ENCODE measurements at places on chromosomes 7 and 10.

DNA sequence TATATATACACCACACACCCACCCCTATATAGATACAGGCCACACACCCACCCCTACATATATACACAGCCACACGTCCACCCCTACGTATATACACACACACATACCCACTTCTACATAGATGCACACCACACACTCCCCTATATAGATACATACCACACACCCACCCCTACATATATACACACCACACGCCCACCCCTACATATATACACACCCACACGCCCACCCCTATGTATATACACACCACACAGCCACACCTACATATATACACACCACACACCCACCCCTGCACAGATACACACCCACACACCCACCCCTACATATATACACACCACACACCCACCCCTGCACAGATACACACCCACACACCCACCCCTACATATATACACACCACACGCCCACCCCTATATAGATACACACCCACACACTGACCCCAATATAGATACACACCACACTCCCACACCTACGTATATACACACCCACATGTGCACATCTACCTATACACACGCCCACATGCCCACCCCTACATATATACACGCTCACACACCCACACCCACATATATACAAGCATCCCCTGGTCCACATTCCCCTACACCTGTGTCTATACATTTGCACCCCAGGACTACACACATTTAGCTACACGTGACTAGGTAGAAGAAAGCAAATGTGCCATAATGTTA, 52.1 kb upstream of the UBE3C start:
- DNase-seq, result no peak

GRCh38 chr10:118521415-118522117, 73.9 kb downstream of the PRLHR start:
- DNase-seq, result no peak

- no peak for DNase-seq
Observed at GRCh38 chr7:45576249-45576929, 2.2 kb downstream of the ADCY1 start.

- no peak for DNase-seq
Observed at GRCh38 chr10:86644152-86644793, 10.1 kb upstream of the OPN4 start.

DNA sequence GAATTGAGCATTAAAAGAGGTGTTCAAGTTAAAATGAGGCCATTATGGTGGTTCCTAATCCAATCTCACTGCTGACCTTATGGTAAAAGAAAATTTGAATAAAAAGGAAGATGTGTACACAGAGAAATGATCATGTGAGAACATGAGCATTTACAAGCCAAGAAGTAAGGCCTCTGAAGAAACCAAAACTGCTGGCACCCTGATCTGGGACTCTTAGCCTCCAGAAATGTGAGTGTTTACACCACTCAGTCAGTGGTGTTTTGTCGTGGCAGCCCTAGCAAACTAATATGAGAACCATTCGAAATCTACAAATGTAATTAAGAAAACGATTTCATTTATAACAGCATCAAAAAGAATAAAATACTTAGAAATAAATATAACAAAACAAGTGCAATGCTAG, 6.8 kb upstream of the PLXDC2 start:
- DNase-seq, result no peak

GRCh38 chr10:20185116-20185515, 368.9 kb downstream of the PLXDC2 start:
- no peak for DNase-seq

GRCh38 chr10:73650537-73651331, 5.1 kb downstream of the SYNPO2L start:
- DNase-seq, result no peak

DNA sequence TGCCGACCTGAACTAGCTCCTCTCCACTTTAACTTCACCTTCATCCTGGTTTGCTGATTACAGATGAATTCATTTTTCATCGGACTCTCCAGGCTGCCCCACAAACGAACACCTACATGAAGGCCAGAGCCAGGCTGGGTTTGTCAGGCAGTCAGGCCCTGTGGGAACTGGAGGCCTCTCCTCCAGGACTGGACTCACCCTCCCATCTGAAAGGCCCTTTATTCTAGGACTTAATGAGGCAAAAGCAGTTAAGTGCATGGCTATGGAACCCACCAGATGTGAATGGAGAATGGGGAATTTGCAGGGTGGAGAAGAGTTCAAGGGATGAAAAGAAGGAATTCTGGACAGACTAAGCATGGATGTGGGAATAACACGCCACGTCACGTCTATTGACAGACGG, 170.8 kb downstream of the ARHGAP12 start:
- no peak for DNase-seq

- DNase-seq, result no peak
Observed at GRCh38 chr10:17216217-17216900, 11.7 kb upstream of the VIM start.

DNA sequence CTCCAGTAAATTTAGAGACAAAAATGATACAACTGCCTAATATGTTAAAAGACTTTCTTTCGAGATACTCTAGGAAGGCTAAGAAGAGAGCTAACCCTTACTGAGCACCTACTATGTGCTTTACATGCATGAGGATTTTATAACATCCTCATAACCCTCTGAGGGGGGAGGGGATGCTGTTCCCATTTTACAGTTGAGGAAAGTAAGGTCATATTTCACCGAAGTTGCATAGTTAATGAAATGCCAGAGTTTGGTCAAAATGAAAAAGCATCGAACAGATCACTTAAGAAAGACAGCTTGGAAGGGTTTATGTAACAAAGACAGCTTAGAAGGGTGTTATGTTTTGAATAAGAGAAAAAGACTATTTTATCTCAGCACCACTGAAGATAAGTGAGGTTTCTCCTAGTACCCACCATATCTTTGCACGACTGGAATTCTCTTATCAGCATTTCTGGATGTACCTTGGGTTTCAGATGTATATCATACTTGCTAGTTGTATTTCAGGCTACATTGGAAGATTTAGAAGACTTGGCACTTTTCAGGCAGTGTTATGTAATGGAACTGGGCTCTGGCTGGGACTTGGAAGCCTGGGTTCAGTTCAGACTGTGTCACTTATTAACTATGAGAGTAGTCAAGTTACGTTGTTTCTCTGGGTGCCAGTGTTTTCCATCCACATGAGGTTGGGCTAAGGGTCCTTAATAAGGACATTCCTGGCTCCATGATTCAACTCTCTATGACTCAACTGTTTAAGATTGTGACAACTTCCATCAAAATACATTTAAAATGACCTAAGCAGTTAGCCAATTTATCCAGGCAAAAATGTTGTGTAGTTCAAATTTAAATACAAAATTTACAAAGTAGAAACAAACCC, 6.0 kb downstream of the RHOBTB1 start:
- DNase-seq, result no peak

DNA sequence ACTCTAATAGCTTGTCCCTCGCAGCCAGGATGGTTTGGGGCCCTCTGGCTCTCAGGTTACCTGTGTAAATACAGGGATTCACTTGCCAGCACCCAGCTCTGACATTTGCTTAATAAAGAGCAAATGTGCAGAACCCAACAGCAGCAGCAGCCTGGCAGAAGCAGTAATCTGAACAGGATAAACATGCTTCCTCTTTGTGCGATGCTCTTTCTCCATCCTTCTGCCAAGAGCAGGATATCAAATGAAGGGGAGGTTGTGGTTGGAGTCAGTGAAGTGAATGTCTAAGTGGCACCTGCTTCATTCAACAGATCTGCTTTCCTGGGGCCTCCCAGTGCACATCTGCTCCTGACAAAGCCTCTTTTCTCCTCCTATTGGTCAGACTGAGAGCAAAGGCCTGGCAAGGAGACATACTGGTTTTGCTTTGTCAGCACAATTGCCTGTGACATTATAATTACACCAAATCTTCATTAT, 130.3 kb downstream of the NRF1 start:
- DNase-seq, result no peak

DNA sequence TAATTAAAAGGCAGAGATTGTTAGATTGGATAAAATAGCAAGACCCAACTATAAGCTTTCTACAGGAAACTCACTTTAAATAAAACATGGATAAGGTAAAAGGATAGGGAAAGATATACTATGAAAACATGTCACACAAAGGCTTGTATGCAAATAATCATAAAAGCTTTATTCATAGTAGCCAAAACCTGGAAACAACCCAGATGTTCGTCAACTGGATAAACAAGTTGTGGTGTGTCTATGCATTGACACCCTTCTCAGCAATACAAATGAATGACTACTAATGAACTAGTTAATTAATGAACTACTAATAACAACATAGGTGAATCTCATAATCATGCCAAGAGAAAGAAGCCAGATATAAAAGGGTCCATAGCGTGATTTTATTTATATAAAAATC, 37.7 kb upstream of the OIT3 start:
- no peak for DNase-seq
